ENCODE measurements at places on chromosomes 16 and 17. TPM values are rescaled to one million over a fixed set of nuclear protein-coding genes. Genes with fewer than 3 reads are reported as not detected.

DNA sequence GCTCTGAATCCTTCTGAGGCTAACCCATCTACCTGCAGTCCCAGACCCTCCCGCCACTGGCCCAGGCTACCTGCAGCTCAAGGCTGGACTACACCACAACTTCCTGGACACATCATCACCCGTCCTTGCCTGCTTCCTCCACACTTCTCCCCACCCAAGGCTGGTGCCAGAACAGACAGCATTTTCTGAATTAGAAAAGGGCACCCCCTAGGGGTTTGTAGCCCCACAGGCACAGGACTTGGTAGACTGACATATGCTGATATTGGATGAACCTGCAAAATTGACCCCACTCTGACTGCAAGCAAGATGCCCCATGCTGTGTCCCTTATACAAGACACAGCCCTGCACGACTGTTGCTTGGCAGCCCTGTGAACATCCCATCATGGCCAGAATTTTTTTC, 271.5 kb upstream of the C16orf82 start:
- H3K27me3 ChIP-seq, result no peaks in the 10 kb centered on the region
- H3K4me3 ChIP-seq, result no peak overlapping the region
- H3K4me1 ChIP-seq, result no peaks in the 10 kb centered on the region
- H3K36me3 ChIP-seq, result no peaks in the 10 kb centered on the region
- DNase-seq, result peak; percentile 29

DNA sequence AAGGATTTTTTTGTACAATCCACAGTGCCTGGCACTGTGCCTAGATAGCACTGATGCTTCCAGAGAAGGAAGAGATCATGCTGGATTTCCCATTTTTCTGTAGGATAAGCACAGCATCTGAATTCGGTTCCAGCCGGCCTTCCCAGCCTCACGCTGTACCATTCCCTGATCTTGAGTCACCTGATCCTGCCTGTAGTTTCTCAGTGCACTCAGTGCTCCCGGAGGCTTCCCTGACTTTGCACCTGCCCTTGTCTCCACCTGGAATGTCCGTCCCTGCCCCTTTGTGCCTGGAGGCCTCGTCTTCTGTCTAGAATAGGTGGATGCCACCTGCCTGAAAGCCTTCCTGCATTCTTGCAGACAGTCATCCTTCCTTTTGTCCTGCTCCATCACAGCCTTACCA, 179.9 kb downstream of the CCDC182 start:
- H3K27me3 ChIP-seq, result no peaks in the 10 kb centered on the region
- no peak for DNase-seq
- no peak overlapping the region for H3K4me3 ChIP-seq
- H3K27ac ChIP-seq, result no peak overlapping the region
- no peaks in the 10 kb centered on the region for H3K36me3 ChIP-seq
- no peaks in the 10 kb centered on the region for H3K4me1 ChIP-seq

GRCh38 chr17:16923097-16923903, 48.6 kb downstream of the TNFRSF13B start:
- no peak overlapping the region for H3K27ac ChIP-seq
- H3K4me3 ChIP-seq, result no peak overlapping the region
- H3K36me3 ChIP-seq, result no peaks in the 10 kb centered on the region

DNA sequence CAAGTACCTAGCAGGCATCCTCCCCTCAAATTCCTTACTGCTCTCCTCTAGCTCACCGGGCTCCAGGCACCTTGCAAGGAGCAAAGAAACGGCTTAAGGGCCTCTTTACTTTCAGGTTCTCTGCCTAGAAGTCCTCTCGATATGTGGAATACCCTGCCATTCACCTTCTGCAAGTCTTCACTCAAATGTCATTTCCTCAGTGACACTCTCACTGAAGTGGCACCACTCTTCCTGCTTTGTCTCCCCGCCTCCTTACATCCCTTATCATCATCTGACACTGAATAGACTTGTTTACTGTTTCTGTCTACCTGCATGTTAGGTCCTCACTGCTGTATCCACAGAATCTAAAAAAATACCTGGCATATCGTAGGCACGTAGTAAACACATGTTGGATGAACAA, 947 bp downstream of the SLC7A6OS start:
- no peak for DNase-seq
- H3K4me1 ChIP-seq, result peaks cover 13% of the 10 kb centered on the region
- H3K27ac ChIP-seq, result peak overlapping the region; percentile 87
- peaks cover 30% of the 10 kb centered on the region for H3K36me3 ChIP-seq
- peak overlapping the region; percentile 97 for H3K4me3 ChIP-seq

DNA sequence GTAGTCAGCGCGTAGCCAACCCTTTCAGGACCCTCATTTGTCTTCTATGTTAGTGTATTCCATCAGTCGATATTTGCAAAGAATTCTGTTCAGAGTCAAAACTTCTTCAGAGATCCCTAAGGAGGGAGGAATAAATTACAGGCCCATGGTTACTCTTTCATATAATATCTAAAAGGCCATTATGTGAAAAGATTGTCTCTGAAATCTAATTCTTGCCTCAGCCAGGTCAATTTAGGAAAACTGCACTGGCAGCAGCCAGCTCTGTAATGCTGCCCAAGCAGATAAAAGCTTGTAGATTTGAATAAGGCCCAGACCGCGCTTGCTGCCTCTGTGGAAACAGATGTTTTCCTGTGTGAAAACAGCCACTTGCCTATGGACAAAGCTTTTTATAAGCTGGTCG, 379.8 kb downstream of the CNTNAP4 start:
- no peaks in the 10 kb centered on the region for H3K36me3 ChIP-seq
- no peaks in the 10 kb centered on the region for H3K27me3 ChIP-seq
- H3K27ac ChIP-seq, result no peak overlapping the region
- H3K4me3 ChIP-seq, result no peak overlapping the region

Gene HSD11B2
- total RNA-seq, result 23.0 TPM

Data from GM23338 (cell line).